BE2C (cell line): ENCODE measurements at places on chromosomes 11 and 22.

DNA sequence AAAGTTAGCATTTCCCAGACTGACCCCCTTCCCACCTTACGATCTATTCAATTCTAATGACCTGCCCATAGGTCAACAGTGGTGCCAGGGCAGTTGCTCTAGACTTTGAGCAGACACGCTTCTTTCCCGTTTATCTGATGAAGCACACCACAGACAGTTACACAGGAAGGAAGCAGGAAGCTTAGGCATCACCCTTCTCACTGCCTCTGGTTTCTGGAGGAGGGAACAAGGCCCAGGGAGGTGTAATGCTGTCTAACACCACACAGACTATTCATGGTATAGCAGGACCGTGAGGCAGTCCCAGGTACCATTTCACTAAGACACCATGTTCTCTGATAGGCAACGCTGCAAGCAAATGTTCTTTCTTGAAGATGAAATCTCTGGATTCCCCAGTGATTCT, 279.4 kb downstream of the NTM start:
- no peak for DNase-seq

GRCh38 chr22:37303821-37304274, 21.5 kb downstream of the CYTH4 start:
- DNase-seq, result peak; percentile 49

- DNase-seq, result no peak
Observed at GRCh38 chr11:128431931-128432330, 155.4 kb downstream of the ETS1 start.

DNA sequence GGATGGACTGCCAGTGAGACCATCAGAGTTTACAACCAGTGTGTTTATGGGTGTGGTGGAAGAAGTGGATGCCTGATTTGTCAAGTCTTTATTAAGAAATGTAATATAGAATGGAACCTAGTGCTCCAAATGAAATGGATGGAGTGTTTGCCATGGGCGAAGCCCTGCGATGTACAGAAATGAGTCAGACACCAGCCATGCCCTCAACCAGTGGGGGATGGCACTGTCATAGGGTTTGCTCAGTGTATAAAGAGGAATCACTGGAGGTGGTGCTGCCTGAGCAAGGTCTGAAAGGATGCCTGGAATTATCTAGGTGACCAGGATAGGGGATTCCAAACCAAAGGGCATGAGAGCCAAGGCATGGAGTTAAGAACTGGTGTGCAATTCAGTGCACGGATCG, 120.9 kb upstream of the MTNR1B start:
- no peak for DNase-seq

GRCh38 chr11:86799680-86800075, 664 bp upstream of the PRSS23 start:
- DNase-seq, result no peak
